T-helper 17 cell (primary cell): ENCODE measurements at places on chromosomes 5 and 9.

DNA sequence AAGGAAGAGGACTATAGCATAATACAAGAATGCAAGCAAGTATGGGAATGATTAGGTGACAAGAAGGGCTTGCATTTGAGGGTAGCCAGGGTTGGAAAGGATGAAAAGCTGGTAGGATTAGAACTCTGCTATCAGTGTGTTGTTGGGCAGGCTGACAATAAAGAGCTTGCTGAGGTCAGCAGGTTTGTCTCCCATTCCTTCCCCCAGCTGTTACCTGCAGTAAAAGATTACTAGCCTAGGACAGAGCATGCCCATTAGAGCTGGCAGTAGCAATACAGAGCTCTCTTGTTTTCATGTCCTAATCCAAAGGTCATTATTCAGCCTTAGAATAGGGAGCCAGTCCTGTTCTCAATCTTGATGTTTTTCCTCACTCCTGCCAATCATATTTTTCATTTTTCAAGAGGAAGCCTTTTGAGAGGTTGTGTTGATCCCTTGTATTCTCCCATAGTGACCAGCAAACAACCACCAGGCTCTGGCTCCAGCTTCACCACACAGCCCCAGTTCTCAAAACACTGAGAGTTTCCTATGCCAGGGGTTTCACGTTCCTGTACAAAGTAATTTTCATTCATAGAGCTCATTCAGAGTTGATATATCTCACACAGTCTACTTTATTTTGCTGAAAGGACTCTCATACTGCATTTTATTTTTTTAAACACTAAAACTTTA lies 71.7 kb downstream of the OR2K2 start:
- no peak for DNase-seq

DNA sequence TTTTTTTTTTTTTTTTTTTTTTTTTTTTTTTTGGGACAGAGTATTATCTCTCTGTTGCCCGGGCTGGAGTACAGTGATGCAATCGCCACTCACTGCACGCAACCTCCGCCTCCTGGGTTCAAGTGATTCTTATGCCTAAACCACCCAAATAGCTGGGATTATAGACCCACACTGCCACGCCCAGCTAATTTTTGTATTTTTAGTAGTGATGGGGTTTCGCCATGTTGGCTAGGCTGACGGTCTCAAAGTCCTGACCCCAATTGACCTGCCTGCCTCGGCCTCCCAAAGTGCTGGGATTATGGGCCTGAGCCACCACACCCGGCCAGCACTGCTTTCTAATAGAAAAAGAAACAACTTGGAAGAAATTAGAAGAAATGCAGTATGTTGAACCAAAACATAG lies 39.2 kb downstream of the TTC1 start:
- DNase-seq = no peak

- no peak for DNase-seq
Observed at GRCh38 chr9:91443321-91443993, 19.8 kb upstream of the NFIL3 start.

DNA sequence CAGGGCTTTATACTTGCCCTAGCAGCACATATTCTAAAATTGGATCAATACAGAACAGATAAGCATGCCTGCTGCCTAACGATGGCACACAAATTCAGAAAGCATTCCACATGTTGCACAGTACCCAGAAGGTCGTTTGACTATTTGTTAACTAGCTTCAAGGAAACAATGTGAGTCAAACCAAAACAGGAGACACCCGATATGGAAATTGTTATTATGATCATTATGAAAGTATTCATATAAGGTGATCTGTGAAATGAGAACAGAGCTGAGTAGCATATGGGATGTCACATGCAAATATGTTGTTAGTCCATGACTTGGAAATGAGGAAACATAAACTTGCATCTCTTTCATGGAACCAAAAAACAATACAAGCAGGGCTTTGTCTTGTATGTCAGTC lies 56.3 kb upstream of the BICD2 start:
- no peak for DNase-seq

DNA sequence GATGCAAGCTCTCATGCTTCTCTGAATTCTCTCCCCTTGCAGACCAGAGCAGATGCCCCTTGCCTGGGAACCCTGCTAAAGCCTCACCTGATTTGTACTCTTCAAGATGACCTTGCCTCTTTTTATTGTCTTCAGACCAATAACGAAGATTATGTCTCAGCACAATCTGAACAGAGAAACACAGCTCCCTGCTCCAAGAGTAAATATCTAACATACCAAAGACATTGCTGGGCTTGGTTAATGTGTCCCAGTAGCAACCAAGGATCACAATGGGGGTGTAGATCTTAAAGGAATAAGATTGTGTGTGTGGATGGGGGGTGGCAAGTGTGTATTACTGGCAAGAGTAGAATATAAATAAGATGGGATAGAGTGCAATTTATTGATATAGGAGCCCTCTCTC lies 67.6 kb upstream of the LHFPL2 start:
- no peak for DNase-seq

DNA sequence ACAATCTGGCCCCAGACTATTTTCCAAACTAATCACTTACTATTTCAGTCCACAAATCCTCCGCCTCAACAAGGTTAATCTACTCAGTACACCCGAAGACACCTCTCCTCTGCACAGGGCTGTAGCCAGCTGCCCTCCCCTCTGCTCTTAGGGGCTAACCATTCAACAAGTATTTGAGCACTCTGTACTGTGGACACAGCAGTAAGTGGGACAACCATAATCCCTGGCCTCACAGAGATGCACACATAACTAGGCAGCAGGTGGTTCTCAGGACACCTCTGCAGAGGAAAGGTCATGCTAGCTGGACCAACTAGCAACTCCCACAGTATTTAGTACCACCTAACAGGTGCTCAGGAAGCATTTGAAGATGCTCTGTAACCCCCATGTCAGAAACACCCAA lies 5.5 kb downstream of the CAMSAP1 start:
- no peak for DNase-seq

DNA sequence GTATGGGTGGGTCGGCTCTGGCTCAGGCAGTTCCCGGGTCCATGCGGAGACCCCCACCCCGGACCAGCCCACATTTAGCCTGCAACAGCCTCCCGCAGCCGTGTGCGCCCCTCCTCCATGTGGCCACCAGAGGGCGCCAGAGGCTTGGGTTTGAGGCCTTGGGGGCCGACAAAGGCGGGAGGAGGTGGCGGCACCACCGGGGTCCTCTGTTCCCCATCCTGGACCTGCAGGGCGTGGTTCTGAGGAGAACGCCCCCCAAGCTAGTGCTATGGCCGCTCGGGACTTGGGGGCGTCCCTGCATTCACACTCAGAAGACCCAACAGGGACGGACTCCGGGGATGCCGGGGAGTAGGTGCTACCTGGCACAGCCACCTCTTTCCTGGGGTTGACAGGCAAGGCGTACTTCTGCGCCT lies 16.5 kb downstream of the ASS1 start:
- peak; percentile 71 for DNase-seq

DNA sequence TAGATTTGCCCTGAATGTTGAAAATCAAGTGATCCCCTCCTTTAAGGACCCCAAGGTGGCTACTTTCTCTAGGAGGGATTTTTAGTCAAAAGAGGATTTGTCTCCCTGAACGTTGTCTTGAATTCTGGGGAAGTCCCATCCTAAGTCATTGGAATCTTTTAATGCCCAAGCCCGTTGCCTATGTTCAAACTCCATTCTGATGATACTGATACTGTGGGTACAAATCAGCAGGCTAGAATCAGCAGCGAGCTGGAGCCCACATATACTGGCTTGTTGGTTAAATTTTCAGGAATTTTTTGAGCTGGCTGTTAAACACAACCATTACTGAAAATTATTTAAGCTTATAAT lies 22.4 kb upstream of the TNFSF15 start:
- DNase-seq = no peak

GRCh38 chr9:65449423-65449822 lies 164.4 kb upstream of the FOXD4L5 start:
- no peak for DNase-seq

GRCh38 chr9:76644171-76644570 lies 120.1 kb upstream of the PCA3 start:
- no peak for DNase-seq

DNA sequence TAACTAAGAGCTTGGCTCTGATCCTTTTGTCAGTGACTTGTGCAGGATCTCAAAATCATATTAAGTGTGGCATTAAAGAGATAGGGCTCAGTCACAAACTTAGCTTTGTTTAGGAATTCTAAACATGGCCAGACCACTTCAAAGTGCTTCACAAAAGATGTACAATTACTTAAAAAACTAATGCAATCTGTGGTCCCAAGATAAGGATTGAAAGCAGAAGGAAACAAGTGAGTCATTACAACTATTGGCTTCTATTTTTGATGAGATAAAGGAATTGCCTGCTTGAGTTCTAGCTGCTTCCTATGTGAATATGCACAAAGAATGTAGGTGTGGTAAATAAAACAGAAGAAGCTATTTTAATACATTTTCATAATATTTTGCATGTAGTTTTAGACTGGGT lies 44.9 kb upstream of the SLC12A2 start:
- DNase-seq = no peak

DNA sequence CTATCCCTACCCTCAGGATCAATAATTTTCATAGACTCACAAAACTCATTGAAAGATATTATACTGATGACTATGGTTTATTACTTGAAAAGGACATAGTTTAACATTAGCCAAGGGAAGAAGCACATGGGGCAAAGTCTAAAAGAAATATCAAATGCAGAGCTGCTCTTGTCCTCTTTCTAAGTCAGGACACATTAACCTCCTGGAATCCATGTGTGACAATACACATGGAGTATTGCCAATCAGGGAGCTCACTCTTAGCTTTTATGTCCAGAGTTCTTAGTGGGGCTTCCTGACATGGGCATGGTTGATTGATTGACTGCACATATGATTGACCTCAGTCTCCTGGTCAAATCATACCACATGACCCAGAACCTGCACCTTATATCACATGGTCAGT lies 165.5 kb upstream of the COX7C start:
- DNase-seq = no peak

DNA sequence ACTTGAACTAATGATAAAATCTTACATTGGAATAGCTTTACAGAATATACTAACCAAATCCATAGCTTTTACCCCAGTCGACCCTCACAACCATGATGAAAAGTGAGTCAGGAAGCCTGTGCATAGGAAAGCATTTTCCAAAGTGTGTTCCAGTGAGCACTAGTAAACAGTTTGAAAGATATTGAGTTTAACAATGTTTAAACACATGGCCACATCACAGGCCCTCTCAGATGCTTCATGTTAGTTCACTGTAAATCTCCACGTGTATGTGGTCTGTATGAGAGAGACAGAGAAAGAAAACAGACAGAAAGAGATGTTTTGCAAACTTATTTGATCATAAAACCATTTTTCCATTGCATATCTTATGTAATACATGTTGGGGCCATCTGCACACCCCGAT lies 27.0 kb downstream of the PRUNE2 start:
- DNase-seq = no peak

GRCh38 chr9:133677126-133678010 lies 41.2 kb downstream of the DBH start:
- no peak for DNase-seq

DNA sequence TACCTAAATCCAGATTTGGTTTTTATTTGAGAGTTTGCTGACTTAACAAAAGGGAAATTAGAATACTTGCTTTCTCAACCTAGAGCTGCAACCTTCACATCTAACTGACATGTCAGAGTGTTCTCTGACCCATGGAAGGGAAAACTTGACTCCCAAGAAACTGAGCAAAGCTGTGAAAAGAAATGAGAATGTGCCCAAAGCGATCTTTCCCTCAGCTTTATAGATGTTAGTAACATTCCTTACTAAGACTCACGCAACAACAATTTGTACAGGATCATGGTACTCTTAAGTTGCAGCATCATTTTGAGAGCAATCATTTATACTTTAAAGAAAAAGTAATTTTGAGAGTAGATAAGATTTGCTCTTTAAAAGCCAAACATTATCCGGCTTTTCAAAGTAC lies 117.0 kb upstream of the FBXL7 start:
- no peak for DNase-seq

GRCh38 chr5:54462281-54462680 lies 6.8 kb downstream of the HSPB3 start:
- no peak for DNase-seq

- no peak for DNase-seq
Observed at GRCh38 chr5:56989676-56990075, 37.8 kb upstream of the MIER3 start.

GRCh38 chr5:170092455-170093101 lies 13.1 kb upstream of the FOXI1 start:
- DNase-seq = no peak

- DNase-seq = no peak
Observed at GRCh38 chr9:113618836-113619490, 155.4 kb downstream of the RGS3 start.

DNA sequence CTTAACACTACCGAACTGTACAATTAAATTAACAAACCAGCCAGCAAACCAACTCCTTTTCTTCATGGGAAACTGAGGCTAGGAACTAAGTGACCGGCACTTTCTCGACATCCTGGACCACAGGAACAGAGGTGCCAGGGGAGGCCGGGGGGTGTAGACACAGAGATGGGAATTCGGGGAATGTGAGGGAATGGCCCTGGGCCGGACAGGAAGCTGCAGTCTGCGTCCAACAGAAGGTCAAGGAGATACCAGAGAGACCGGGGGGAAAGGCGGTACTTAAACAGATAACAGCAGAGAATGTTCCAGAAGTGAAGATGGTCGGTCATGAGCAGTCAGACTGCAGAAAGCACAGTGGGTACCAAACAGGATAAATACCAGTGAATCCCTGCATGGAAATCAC lies 40.3 kb downstream of the DBH start:
- no peak for DNase-seq

DNA sequence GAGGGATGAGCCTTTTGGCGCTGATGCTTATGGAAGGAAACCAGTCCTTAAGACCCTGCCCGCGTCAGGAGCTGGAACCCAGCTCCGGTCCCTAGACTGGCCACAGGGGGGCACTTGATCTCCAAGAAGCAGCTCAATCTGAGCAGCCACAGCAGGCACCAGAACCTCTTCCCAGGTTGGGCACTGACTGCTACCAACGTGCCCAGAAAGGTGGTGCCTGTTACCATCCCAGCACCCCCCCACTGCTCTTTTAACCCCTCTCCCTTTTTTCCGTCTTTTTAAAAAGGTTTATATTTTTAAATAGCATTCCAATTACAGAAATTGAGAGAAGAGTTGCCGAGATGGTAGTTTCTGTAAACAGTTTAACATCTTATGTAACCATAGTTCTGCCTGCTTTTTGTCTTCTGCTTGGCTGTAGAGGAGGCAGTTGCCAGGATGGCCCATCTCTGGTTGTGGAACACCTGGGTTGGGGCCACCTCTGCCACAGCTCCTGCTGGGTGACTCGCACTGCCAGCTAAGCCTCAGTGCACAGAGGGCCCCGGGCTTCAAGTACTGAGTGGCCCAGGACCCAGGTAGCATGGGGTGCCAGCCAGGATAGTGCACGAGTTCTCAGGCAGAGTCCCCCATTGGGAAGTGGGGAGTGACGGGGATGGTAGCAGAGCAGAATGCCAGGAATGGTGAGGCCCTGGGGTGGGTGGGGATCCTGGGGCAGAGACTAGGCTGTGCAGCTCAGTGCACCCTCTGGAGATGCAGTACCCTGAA lies 62.8 kb downstream of the PFDN1 start:
- DNase-seq = no peak

DNA sequence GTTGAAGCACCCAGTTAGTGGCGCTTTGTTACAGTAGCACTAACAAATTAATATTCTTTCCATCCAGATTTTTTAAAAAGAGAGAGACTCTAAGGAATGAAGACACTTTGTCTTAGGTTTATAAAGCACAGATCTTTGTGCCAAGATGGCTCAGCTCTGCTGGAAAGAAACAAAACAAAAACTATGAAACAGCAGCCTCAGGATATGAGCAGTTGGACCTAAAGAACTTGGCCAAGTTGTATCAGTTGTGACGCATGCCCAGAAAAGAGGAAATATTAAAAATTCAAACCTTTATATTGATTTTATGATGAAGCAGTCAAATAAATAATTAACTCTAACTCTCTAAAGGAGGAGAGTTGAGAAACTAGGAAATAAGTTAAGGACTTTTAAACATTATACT lies 427.2 kb downstream of the SPOCK1 start:
- DNase-seq = no peak
